ENCODE measurements at places on chromosomes 1 and 21.

DNA sequence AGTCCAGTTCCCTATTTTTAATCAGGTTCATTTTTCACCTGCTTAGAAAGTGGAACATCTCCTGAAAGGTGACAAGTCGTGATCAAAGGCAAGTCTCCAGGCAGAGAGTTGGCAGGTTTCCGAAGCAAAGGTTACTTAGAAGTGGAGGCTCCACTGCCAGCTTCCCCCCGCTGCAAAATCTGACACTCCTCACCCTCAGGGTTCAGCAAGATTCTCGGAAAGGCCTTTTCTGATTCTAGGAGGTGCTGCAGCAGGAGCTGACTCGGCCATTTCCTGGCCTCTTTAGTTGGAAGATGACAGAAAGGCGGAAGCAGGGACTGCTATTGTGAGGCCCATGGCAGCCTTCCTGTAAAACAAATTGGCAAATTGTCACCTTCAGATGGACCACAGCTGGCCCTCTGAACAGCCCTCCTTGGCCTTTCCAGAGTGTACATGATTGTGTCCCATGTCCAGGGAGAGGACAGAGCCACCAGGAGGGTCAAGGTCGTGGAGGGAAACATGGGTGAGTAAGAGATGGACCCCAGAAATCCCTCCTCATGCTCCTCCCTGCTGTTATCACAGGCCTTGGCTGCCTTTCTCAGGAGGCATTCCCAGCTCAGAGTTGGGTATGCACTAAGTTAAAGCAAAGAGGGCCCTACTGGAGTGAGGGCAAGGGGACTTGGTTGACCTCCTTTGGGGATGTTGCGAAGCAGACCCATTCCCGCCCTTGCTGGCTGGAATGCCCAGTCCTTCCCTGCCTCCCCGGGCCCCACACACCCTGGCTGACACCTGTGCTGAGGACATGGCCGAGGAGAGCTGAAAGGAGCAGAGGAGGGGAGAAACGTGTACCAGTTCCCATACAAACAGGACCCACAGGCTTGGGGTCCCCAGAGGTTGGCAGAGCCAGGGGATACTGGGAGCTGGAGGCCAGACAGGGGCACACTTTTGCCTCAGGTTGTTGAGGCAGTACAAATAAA, 115.5 kb upstream of the IRF2BP2 start:
- DNase-seq: peak; percentile 69

- no peak for DNase-seq
These were observed 142.6 kb downstream of the DENND1B start for GRCh38 chr1:197632651-197633050.

DNA sequence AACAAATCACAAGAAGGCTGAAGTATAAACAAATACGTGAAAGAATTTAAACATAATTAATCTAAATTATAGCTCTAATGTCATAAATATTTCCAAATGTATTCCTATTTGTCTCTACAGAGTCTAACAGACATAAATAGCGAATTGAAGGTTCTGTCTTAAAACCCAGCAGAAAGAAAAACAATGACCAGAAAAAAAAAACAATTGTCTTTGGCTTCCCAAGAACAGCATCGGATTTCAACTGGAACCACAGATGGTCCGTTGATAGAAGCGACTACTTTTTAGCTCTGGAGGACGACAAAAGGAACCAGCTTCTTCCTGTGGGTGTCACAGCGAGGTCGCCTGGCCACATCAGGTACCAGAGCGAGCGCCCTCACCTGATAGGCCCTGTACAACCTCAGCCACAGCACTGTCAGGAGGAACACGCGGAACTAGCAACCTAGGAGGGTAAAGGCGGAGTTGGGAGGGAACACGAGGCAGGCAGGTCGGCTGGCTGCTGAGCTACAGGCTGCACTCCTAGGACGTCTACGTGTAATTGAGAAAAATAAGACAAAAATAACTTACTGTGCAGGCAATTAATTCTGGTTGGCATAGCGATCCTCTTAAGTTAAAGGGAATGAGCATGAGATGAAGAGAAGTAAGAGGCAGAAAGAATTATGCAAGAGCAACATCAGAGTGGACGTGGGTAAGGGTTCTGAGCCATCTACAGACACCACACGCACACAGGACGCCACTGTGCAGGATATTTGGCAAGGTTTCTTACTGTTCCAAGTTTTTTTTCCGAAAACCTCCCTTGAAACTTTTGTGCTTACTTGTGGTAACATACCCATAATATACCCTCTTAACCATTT, 16.7 kb upstream of the PRDM15 start:
- no peak for DNase-seq

DNA sequence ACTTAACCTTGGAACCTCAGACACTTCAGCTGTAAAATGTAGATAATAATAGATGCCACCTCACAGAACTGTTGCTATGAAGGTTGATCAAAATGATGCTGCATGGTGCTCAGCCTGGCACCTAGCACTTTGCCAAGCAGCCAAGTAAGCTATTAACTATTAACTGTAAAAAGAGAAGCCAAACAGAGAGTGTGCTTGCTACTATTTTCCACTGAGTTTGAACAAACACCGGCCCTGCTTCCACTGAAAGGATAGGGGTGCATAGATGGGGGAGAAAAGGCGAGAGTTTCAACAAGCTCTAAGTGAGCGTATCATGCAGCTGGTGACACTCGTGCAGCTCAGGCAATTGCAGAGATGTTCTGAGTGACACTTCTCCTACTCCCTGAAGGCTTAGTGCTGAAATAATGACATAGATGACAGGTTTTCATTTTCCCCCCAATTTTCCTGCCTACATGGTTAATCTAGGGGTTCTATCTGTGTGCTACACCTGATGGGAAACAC, 78.2 kb downstream of the GPR88 start:
- DNase-seq: no peak

DNA sequence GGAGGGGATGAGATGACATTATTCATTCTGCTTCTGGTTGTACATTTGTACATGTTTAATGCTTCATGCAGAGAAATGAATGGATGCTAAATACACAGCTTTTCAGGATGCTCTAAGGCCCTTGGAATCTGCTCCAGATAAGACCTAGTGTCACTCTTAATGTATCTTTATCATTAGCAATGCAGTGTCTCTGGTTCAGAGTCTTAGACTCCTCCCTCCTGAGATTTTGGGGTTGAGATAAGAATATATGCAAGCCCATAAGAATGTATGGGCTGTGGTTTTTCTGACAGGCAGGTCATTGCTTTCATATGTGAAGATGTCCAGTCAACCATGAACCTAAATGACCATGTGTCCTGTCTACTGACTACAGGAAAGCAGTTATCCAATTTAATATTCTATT, 415.5 kb downstream of the RPS6KC1 start:
- DNase-seq: no peak

GRCh38 chr1:3417082-3417739, 37.3 kb upstream of the ARHGEF16 start:
- no peak for DNase-seq

GRCh38 chr1:206447422-206447765, 22.9 kb upstream of the IKBKE start:
- no peak for DNase-seq

DNA sequence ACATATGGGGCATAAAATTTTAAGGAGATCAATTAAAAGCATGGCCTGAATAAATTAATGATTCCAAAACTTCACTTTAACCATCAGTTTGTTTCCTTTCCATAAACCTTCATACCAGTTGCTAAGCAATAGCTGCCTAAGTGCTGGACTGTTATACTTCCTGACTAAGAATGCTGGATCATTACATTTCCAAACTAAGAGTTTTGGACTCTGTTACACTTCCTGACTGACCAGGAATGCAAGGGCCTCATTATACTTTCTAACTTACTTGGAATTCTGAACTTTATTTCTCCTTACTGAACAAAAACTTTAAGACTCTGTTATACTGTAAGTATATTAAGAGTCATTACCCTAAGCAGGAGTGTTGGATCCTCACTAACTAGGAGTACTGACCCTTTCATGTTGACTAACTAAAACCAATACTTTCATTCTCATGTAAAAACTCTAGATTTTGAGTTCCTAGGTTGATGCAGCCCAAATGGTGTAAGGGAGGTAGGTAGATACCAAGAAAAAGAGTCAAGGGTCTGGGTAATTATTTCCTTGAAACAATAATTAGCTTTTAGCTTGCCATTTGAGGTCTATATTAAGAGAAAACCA, 118.2 kb downstream of the FAF1 start:
- no peak for DNase-seq

DNA sequence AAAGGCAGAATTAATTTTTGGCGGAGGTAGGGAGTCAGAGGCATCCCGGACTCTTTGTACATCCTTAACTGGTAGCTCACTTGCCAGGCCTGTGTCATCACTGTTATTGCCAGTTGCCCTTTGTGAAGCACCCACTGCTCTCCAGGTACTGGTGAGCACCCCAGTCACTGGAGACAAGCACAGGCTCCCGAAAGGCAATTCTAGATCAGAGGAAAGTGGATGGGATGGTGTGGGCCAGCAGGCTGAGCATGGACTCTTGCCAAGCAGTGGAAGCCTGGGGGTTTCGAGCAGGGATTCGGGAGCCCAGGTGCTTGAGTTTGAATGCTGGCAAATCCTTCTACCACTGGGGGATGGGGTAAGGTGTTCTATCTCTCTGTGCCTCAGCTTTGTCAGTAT, 551.1 kb downstream of the MATN1 start:
- DNase-seq: no peak

All from anterior cingulate cortex (tissue), 58 donors.